Renal cortical epithelial cell (primary cell): ENCODE measurements at places on chromosomes 1 and 21.

- no peak for DNase-seq
Measured at GRCh38 chr1:167799747-167800146, 78.0 kb downstream of the MPZL1 start.

DNA sequence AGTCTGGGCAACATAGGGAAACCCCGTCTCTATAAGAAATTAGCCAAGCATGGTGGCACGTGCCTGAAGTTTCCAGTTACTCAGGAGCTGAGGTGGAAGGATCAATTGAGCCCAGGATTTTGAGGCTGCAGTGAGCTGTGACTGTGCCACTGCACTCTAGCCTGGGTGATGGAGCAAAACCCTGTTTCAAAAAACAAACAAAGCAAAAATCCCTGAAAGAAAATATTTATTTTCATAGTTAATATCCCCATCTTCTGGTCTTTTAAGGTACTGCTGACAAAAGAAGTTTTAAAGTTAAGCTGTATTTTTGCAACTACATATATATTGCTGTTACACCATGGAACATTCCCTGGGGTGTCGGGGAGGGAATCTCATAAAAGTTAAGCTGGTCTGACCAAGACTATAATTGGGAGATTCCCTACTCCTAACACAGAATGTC, 26.0 kb downstream of the VAMP4 start:
- peak; percentile 76 for DNase-seq

GRCh38 chr1:38585460-38585859, 274.1 kb downstream of the RRAGC start:
- no peak for DNase-seq

GRCh38 chr21:34881839-34882371, 167.2 kb downstream of the RUNX1 start:
- peak; percentile 90 for DNase-seq

DNA sequence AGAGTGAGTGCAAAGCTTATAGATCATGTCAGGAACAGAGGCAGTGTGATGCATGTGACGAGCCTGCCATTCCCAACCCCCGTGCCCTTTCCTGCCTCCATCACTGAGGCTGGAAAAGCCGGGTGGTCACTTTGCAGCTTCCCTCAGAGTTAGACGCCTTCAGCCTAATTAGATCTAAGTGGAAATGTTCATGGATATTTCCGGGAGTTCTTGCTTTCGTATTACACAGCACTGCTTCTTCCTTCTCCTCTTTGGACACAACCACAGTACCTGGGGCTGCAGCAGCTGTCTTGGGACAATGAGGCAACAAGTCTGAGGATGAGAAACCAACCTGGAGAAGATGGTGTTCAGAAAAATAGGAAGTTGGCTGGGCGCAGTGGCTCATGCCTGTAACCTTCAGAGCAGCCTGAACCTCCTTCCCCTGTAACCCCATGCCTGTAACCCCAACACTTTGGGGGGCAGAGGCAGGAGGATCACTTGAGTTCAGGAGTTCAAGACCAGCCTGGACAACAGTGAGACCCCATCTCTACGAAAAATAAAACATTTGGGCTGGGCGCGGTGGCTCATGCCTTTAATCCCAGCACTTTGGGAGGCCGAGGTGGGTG, 24.5 kb downstream of the SERINC2 start:
- DNase-seq, result no peak

DNA sequence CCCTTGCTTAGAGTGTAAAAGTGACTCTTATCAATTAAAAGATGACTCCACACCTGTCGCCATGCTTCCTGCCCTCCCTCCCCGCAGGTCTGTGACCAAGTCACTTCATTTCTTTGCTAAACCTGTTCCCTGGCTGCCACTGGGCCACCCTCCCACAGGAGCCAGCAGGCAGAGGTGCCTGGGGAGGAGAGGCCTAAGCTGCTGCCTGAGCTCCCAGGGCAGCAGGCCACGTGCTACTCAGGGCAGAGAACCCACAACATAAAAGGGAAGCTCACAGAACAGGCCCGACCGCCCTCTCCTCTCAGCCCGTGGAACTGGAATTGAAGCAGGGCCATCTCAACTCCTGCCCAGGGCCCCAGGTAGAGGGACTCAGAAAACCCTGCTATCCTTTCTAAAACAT, 4.9 kb downstream of the C1orf198 start:
- DNase-seq, result no peak

- no peak for DNase-seq
Measured at GRCh38 chr1:116540088-116540487, 30.7 kb downstream of the CD58 start.
